ENCODE measurements at places on chromosomes 2 and 18. TPM values are rescaled to one million over a fixed set of nuclear protein-coding genes. Genes with fewer than 3 reads are reported as not detected.

The TMEM247 gene
- polyA plus RNA-seq, result not detected

The CDH7 gene
- polyA plus RNA-seq, result not detected

The CHRNG gene
- polyA plus RNA-seq, result not detected

The SLC5A7 gene
- polyA plus RNA-seq, result not detected

The TRAPPC12 gene
- 163 TPM for polyA plus RNA-seq

The FOXD4L1 gene
- 0.10 TPM for polyA plus RNA-seq

The THSD7B gene
- 0.25 TPM for polyA plus RNA-seq

The COL6A3 gene
- polyA plus RNA-seq, result 7.3 TPM

DNA sequence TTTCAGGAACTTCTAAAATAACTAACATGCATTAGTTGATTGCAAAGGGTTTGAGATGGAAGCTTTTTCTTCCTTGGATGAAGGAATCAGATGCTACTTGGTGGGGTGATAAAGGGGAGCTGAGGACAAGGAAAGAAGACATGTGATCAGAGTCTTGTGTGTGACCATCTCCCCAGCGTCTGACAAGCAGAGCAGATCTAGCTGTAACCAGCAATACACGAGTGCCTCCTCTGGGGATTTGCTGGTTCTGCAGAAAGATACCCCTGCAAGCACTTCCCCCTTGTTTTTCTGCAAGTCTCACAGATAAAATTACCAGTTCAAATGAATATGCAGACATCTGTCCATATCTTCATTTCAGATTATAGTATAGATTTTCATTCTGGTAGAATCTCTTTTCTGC lies 2.7 kb downstream of the CDH7 start:
- H3K27me3 ChIP-seq, result no peaks in the 10 kb centered on the region
- H3K27ac ChIP-seq, result no peak overlapping the region
- no peak for DNase-seq
- no peaks in the 10 kb centered on the region for H3K4me1 ChIP-seq

- no peak overlapping the region for H3K27ac ChIP-seq
- H3K4me3 ChIP-seq, result no peak overlapping the region
- no peaks in the 10 kb centered on the region for H3K36me3 ChIP-seq
- DNase-seq, result no peak
These were observed 236.0 kb downstream of the LDLRAD4 start for GRCh38 chr18:13454363-13455150.

- H3K4me3 ChIP-seq, result no peak overlapping the region
- no peaks in the 10 kb centered on the region for H3K27me3 ChIP-seq
- H3K4me1 ChIP-seq, result no peaks in the 10 kb centered on the region
- no peak for DNase-seq
- no peaks in the 10 kb centered on the region for H3K36me3 ChIP-seq
These were observed 171.1 kb upstream of the NRP2 start for GRCh38 chr2:205511221-205511620.

DNA sequence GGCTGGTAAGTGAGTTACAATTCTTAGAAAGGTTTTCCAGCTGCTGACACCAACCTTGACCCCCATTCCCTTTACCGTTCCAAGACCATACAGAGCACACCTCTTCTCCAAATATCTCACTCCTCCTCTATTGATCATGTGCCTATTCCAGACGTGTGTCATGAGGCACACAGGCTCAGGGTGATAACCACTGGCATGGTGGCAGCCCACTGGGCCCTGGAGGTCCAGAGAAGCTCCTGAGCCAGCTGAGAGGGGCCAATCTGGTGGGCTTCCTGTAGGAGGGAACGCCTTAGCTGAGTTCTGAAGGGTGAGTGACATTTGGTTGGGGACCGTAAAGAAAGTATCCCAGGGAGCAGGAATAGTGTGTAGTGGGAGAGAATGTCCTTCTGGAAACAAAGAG lies 28.3 kb downstream of the ZAP70 start:
- no peaks in the 10 kb centered on the region for H3K36me3 ChIP-seq
- H3K27ac ChIP-seq, result no peak overlapping the region
- peak; percentile 39 for DNase-seq
- no peaks in the 10 kb centered on the region for H3K27me3 ChIP-seq

- no peaks in the 10 kb centered on the region for H3K36me3 ChIP-seq
- no peak for DNase-seq
- H3K27ac ChIP-seq, result no peak overlapping the region
- peaks cover 2% of the 10 kb centered on the region for H3K27me3 ChIP-seq
- peaks cover 4% of the 10 kb centered on the region for H3K4me1 ChIP-seq
These were observed 70.2 kb downstream of the HRH4 start for GRCh38 chr18:24530630-24531111.

DNA sequence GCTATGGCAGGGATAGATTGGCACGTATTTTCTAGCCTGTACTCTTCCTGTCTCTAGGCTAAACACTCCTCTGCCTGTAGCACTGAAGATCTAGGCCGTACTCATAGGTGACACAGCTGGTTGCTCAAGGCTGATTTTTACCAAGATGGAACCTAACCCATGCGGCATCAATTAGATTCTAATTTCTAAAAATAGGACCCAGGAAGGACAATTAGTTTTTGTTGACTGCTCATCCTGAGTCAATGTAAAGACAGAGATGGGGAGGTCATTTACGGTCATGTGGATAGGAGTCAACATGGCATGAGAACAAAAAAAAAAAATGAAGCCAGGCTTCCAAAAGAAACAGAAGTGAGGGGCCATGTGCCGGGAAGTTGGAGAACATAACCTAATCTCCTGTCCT lies 360.7 kb upstream of the ETAA1 start:
- no peak for DNase-seq
- H3K36me3 ChIP-seq, result no peaks in the 10 kb centered on the region
- H3K27me3 ChIP-seq, result no peaks in the 10 kb centered on the region
- no peak overlapping the region for H3K27ac ChIP-seq
- H3K4me1 ChIP-seq, result no peaks in the 10 kb centered on the region
- H3K4me3 ChIP-seq, result no peak overlapping the region

DNA sequence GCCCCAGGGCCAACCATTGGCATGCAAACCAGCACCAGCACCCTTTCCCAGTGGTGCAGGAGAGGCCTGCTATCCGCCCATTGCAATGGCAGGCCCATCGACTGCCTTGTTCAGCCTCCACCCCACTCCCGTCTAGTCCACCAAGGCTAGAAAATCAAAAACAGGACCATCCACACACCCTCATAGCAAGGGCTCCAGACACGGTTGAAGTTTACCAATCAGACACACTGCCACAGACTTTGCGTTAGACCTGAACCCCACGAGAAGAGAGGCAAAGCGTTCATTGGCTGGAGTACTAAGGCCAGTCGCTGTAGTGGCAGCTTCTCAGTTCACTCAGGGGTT lies 95.3 kb upstream of the TEX51 start:
- no peaks in the 10 kb centered on the region for H3K27me3 ChIP-seq
- H3K4me3 ChIP-seq, result no peak overlapping the region
- no peaks in the 10 kb centered on the region for H3K36me3 ChIP-seq
- no peaks in the 10 kb centered on the region for H3K4me1 ChIP-seq
- no peak for DNase-seq
- H3K27ac ChIP-seq, result no peak overlapping the region

DNA sequence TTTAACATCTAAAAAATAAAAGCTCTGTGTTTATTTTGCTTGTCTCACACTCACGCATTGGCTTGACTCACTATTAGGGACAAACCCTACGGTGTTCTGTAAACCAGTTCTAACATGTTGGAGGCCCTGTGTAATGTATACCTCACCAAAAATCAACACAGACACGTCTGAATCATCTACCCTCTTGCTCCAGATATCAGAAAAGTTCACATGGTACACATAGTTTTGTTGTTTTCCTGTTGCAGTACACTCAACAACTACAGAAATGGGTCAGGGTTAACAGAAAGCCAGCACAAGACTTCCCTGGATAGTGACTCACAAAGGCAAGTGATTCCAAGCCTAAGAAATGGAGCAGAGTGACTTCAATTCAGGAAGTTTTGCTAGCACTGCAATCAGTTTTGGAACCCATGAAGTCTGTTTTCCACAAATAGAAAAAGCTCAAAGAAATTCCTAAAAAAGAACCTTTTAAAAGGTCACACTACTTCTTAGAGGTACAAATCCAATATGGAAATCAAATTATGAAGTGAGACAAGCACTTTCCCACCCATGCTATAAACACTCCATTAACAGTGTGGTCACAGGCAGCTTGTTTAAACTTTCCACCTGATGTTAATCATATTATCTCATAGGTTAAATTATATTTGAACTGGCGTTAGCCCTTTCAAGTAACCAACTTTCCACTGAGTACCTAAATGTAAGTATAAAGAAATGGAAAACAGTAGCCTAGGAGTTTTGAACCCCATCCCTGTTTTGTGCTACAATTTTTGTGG lies 87.4 kb downstream of the GAREM1 start:
- DNase-seq, result no peak
- no peak overlapping the region for H3K27ac ChIP-seq
- no peak overlapping the region for H3K4me3 ChIP-seq
- H3K4me1 ChIP-seq, result peaks cover 13% of the 10 kb centered on the region

DNA sequence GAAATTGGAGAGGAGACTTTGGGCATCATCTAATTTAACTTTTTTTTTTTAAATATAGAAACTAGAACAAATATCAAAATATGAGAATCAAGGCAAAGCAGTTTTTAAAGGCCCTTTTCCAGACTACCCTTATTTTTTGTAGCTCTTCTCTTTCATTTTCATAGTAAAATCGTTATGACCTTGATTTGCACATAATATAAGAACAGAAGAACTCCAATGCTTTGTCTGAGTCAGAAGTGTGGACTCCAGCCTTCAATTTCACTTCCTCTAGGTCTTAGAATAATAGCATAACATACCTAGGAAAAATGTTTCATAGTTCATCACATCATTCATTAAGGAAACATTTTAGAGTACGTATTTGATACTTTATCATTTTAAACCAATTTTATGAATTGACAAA lies 74.4 kb downstream of the ANKRD12 start:
- H3K4me1 ChIP-seq, result peaks cover 2% of the 10 kb centered on the region
- no peaks in the 10 kb centered on the region for H3K27me3 ChIP-seq
- no peak overlapping the region for H3K27ac ChIP-seq
- H3K36me3 ChIP-seq, result no peaks in the 10 kb centered on the region
- DNase-seq, result no peak
- H3K4me3 ChIP-seq, result no peak overlapping the region

- no peak overlapping the region for H3K4me3 ChIP-seq
- no peak for DNase-seq
- H3K27ac ChIP-seq, result no peak overlapping the region
- no peaks in the 10 kb centered on the region for H3K27me3 ChIP-seq
These were observed 135.9 kb downstream of the CYP26B1 start for GRCh38 chr2:72011791-72012190.

DNA sequence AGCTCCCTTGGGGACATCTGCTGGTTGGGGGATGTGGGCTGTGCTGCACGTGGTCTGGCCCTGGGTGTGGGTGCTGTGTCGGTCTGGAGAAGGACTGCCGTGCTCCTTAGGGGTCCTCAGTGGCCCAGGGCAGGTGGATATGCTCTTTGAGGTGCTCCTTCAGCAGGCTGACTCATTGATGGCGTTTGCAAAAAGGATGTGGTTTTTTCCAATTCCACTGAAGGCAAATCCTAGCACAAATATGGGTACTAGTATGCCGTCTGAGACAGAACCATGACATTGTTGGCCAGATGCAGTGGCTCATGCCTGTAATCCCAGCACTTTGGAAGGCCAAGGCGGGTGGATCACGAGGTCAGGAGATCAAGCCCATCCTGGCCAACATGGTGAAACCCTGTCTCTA lies 3.3 kb downstream of the PPP1R7 start:
- DNase-seq, result no peak
- H3K4me3 ChIP-seq, result no peak overlapping the region
- no peaks in the 10 kb centered on the region for H3K4me1 ChIP-seq

DNA sequence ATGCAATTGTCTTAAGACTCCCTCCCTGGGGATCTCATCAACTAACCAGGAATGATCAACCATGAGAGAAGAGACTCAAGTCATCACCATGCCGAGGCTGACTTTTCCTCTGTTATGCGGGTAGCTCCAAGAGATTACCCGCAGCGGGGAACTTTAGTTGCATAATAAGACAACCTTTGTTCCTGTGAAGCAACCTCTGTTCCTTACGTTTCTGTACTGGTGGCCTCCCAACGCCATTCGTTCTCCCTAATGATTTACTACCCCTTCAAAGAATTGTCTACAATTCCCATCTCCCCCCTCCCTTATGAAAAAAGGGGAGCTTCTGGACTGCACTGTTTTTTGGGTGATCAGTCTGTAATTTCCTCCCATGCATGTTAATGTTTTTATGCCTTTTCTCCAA lies 66.1 kb upstream of the LRPPRC start:
- H3K4me3 ChIP-seq, result no peak overlapping the region
- H3K27ac ChIP-seq, result no peak overlapping the region
